ENCODE measurements at places on chromosomes 12 and 14.

- no peak for DNase-seq
Observed at GRCh38 chr14:59244581-59244980, 56.1 kb downstream of the DAAM1 start.

- no peak for DNase-seq
Observed at GRCh38 chr12:67062193-67062592, 207.0 kb upstream of the CAND1 start.

- no peak for DNase-seq
Observed at GRCh38 chr12:116604178-116604895, 45.2 kb downstream of the MAP1LC3B2 start.

DNA sequence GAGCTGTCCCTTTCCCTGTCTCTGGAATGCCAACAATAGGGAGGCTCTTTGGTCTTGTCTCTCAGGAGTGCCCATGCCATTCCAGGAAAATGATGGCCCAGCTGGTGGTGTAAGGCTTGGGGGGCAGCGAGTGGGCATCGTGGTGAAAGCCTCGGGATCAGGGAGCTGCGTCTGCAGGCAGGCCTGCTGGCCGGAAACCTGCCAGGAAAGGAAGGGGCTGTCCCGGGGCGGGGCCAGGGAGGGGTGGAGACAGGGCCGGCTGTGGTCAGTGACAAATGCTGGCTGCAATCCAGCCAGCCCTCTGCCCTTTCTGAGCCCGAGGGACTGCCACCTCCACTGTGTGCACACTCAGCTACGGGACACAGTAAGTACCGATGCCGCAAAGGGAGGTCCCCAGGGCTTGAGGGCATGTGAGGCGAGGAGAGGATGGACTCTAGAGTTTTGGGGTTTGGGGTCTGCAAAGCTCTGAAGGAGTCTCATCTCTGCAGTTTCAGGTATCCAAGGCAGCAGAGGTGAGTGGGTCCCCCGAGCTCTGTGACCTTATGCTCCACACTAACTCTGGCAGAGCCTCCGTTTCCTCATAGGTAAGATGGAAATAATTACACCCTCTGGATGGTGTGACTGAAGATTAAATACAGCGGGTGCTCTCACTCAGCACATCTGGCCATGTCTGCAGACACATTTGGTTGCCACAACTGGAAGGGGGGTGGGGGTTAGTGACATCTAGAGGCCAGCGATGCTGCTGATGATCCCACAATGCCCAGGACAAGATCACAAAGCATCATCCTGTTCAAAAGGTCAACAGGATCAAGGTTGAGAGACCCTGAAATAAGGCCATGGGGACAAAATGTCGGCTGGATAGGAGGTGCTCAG, at the start of gene SERPINA5:
TSS of gene SERPINA5 (plus strand) at position 300 of the 873 bp plus-strand sequence. CDS start 5,937 bp downstream, outside the sequence.
- no peak for DNase-seq

DNA sequence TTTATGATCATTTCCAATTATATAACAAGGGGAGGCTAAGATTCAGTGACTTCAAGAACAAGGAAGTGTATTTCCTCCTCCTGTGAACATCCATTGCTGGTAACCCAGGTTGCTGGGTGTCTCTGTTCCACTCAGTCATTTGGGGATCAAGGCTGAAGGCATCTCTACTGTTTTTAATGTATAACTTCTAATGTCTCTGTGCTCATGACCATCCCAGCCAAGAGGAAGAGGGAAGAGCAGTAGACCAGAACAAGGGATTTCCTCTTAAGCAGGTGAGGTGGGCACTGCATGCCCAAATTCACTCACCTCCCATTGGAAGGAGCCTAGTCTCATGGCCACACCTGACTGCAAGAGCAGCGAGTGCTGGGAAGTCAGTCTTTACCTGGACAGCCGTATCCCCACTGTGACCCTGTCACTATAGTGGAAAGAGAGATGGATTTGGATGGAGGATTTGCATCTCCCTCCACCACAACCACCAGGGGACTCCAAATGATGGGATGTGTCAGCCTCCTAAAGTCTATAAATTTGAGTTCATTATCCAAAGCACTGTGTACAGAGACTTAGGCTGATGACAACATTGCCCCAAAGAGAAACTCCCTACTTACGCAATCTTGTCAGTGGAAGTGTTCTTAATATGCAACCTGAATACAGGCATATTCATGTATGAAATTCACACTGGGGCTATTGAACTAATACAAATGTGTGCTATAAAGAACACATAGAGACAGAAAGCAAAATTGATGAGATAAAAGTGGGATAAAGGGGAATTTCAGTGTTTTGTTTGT, 368.7 kb downstream of the TMEM132D start:
- no peak for DNase-seq

GRCh38 chr12:23834076-23834475, 115.4 kb downstream of the SOX5 start:
- DNase-seq = no peak

Data from stimulated activated CD8-positive, alpha-beta memory T cell treated with anti-CD3 and anti-CD28 coated beads, Interleukin-4, amount 100 ng/mL, for 48 hours (primary cell).